A549 treated with GW870086 at 1 μM for 4 hours (cell line): ENCODE measurements at places on chromosomes 3 and 15. TPM values are rescaled to one million over a fixed set of nuclear protein-coding genes. Genes with fewer than 3 reads are reported as not detected.

NR2F2 gene
- 20.4 to 27.9 TPM (median 25.4 TPM) in 5 replicates for total RNA-seq

HYAL3 gene
- total RNA-seq: 6.4 to 11.3 TPM (median 9.6 TPM) in 5 replicates

PLSCR5 gene
- total RNA-seq: not detected in 5 replicates

HAUS2 gene
- total RNA-seq: 19.1 to 20.8 TPM (median 19.7 TPM) in 5 replicates

SKOR1 gene
- total RNA-seq: 0.03 to 0.10 TPM (median 0.05 TPM) in 5 replicates

SNX22 gene
- 0.74 to 1.3 TPM (median 0.99 TPM) in 5 replicates for total RNA-seq

LYSMD4 gene
- total RNA-seq: 3.4 to 5.5 TPM (median 4.4 TPM) in 5 replicates
